ENCODE measurements at places on chromosomes 11 and 22. TPM values are rescaled to one million over a fixed set of nuclear protein-coding genes. Genes with fewer than 3 reads are reported as not detected.

- no peak for DNase-seq
These were observed 24.6 kb upstream of the GRAMD4 start for GRCh38 chr22:46595545-46595944.

- DNase-seq = no peak
These were observed 42.3 kb downstream of the ARHGEF12 start for GRCh38 chr11:120378474-120378873.

- no peak for DNase-seq
These were observed 43.4 kb downstream of the PAX6 start for GRCh38 chr11:31767685-31768084.

DNA sequence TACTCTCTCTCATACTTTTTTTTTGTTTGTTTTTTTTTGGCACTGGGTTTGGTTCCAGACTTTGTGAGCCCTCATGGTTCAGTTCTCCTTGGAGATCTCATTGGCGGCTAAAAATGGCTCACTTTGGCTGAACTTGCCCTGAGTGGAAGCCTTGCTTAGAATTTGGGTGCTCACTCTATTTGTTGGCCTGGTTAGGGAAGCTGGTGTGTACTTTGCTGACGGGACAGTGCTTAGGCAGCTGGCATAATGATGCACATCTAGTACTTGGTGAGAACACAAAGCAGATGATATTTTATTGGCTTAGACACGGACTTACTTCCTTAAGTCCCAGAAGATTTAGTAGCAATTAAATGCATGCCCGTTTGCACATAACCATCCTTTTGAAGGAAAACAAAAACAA lies 66.5 kb upstream of the GRAMD1B start:
- DNase-seq = no peak

GRCh38 chr11:63766531-63767235 lies 1.9 kb downstream of the ZFTA start:
- no peak for DNase-seq

DNA sequence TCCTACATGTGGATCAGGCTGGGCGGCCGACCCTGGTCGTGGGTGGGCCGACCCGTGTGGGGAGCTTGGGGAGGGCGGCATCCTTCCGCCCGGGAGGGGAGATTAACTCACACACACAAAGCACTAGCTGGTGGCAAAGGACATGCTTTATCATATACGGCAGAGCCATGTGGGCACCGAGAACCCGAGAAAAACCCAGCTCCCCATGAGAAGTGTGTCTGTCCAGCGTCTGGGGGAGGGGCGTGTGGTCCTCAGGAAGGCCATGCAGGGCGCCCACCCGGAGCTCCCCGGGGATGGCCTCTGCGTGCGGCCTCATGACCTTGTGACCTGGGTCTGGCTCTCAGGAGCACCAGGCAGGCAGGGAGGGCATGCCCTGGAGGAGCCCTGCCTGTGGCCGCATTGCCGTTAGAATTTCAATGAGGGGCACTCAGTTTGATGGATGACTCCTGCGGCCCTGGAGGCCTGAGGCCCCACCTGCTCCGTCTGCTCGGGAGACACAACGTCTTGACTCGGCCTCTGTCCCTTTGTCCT lies 39.4 kb upstream of the TOLLIP start:
- DNase-seq = no peak

GRCh38 chr11:34050581-34051348 lies 766 bp upstream of the CAPRIN1 start:
- no peak for DNase-seq

DNA sequence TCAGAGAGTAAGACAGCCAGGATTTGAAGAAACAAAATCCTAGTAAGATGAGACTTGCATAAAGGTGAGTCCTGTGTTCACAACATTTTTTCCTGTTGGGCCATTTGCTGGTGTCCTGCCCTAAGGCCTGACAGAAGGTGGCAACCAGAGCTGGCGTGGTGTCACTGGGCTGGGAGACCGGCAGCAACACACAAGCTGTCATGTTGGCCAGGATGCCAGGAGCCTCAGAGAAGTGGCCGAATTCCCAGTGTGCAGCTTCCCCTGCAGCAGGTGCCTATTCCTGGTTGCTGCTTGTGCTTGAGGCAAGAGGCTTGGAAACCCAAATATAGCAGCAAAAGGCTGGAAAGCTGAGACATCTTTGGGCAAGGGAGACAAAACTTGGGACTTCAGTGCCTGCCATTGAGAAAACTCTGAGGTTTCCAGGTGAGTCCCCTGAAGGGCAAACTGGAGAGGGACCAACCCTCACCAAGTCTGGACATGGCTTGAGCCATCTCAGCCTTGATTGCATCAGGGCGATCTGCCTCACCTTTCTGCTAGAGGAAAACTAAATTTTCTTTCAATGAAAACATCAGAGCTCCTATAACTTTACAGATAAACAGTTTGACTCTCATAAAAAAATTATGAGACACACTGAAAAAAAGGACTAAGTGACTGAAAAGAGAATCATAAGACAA lies 25.9 kb downstream of the ALG12 start:
- DNase-seq = no peak

DNA sequence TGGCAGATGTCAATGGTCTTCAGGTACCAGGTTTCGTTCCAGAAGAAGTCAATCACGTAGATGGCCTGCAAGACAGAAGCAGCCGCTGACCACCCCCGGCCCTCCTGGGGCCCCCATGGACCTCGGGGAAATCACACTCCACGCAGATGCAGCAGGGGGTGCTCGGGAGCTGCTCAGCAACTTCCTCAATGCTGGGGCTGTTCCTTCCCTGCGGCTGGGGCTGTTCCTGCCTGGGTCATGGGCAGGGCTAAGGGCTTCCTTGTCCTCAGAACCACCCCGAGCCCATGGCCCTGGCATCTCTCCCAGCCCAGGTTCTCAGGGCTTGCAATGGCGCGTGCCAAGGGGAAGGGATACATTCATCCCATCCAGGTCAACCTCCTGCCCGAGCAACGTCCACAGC lies 10.3 kb downstream of the DHCR7 start:
- DNase-seq = no peak

DNA sequence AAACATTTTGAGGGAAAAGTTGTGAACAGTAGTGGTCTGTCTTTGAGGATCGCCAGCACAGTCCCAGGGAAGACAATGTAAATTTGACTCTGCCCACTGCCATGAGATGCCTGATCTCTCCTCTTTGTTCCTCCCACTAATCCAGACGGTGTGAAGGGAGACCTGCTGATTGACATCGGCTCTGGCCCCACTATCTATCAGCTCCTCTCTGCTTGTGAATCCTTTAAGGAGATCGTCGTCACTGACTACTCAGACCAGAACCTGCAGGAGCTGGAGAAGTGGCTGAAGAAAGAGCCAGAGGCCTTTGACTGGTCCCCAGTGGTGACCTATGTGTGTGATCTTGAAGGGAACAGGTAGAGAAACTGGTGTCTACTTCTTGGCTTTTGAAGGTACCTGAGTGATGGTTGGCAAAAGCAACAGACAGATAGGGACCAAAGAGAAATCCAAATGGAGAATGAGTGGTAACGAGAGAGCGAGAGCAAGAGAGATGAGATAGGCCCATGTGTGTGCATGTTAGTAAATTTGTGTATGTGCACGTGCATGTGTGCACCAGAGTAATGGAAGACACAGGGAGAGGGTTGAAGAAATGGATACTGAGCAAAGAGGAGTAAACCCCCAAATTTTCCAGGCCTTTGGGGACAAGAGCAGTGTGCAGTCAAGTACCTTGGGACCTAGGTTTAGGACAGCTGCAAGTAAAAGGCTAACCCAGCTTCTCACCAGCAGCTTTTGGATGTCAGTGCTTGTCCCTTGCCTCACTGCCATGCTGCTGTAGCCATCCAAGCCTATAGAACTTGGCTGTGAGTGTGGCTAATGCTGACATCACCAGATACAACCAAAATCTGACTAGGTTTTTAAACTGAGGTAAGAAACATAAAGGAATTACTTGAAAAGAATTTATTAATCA lies 1.9 kb downstream of the NNMT start:
- DNase-seq = no peak

Gene SLC22A8
- not detected for total RNA-seq

Gene CSNK2A3
- total RNA-seq = 1.1 TPM

Gene IL17REL
- total RNA-seq = 0.08 TPM

Gene PLAAT4
- 7.4 TPM for total RNA-seq

Gene OR52N4
- not detected for total RNA-seq

Gene POGLUT3
- total RNA-seq = 6.2 TPM

Data from activated T-cell treated with anti-CD3 and anti-CD28 coated beads, Interleukin-2, amount 50 U/mL, for 4 hours (primary cell).